ENCODE measurements at places on chromosomes 1 and 21.

DNA sequence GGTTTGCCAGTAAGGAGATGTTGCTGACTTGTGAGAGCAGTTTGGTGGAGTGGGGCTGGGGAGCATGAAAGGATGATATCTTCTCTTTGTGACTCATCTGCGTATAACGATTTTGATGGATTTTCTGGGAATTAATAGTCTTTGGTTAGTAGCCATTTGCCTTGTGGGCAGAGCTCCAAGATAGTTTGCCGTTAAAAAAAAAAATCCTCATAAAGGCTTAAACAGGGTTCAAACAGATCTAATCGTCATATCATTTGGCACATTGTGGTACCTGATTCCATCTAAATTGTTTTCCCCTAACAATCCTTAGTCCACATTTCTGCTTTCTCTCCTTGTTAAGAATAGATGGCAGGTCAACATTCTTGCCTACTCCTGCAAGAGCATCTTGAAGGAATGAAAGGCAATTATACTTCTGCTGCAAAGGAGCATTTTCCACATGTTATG lies 168.0 kb downstream of the PPP1R12B start:
- no peak for DNase-seq

DNA sequence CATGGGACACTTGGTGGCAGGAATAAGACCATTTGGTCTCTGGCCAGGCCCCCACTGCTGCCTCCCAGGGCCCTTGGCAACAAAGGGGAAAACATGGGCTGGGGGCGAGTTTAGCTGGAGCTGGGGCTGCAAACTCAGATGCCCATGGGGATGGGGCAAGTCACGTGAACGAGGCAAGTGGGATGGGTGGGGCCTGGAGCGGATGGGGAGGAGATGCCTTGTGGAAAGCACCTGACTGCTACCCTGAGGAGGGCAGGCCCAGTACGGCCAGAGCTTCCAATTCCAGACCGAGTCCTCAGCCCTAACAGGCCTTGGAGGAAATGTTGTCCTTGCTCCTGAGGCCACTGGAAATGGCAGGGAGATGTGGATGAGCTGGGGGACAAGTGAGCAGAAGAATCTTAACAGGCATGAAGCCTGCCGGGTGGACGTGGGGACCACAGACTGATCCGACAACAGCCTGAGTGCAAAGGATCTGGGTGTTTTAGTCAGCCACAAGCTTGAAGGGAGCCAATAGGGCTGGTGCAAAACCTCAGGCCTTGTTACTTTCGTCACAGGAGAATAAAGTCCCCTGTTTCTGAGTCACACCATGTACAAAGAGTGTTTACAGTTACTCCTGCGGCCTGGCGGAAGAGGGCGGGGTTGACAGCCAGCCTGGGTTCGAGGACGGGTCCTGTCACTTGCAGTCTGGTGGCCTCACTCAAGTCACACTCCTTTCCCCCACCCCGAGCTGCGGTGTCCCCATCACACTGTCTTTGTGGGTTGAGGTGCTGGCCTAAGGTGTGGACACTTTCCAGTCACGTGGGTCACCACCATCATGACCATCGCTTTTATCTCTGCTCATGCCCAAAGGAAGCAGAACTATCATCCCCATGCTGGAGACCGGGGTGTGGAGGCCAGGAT lies 19.1 kb downstream of the RUNX3 start:
- DNase-seq: no peak

DNA sequence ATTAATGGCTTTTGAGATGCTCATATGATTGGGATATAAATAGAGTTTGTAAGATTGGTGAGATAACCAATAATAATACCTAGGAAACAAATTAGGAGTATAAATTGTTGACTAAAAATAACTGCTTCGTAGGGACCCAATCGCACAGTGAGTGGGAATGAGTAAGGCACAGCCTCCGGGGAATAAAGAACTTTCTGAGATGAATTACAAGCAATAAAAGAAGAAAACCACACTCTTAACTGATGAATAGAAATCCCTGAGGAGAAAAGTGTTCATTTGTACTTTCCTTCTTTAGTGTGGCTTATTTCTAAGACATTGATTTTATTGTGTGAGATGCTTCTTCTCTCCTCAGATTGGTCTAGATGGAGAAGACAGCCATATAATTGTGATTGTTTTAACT lies 443.4 kb upstream of the PRMT6 start:
- no peak for DNase-seq

GRCh38 chr21:38958940-38959691 lies 153.4 kb downstream of the ETS2 start:
- DNase-seq: no peak

DNA sequence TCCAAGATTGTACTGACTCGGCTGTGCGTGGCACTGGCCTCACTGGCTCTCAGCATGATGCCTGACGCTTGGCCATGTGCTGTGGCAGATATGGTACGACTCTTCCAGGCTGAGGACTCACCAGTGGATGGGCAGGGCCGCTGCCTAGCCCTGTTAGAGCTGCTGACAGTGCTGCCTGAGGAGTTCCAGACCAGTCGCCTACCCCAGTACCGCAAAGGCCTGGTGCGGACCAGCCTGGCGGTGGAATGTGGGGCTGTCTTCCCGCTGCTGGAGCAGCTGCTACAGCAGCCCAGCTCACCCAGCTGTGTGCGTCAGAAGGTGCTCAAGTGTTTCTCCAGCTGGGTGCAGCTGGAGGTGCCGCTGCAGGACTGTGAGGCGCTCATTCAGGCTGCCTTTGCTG lies 2.9 kb downstream of the IPO13 start:
- DNase-seq: no peak

DNA sequence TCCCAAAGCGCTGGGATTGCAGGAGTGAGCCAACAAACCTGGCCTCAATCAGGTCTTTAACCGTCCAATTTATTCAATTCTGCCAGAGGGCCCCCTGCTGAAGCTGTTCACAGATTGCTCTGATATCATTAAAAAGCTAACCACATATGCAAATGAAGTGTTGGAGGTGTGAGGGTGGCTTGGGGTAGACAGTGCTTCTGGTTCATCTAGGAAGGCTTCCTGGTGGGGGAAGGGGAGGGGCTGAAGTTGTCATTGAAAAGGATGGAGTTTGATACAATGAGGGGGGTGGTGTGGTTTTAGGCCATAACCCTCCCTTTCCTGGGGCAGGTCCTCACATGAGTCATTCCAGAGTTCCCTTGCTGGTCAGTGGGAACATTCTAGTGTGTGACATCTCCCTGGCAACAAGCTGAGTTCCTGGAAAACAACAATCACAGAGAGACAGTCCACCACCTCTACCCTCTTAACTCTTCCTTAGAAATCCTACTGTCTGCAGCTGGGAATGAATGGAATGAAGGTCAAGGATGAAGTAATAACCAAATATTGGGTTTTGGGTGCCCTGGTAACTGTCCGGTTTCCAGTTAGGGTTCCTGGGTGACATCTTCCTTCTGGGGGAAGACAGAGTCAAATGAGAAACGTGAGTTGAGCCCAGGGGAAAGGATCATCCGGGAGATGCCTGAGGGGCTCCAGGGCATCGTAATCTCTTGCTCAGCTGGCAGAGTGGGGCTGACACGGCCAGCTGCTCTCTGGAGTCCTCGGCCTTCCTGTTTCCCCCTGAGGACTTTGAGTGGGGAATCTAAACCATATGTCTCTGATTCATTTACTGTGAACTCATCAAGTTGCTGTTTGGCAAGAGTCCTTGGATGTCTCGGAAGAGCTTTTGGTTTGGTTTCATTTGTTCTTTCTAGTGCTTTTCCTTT lies 32.2 kb downstream of the BATF3 start:
- DNase-seq: peak; percentile 23

- no peak for DNase-seq
These were observed 105.4 kb downstream of the MAP3K21 start for GRCh38 chr1:233432916-233433315.

GRCh38 chr1:163528710-163529348 lies 207.1 kb downstream of the NUF2 start:
- peak; percentile 33 for DNase-seq
